LoVo (cell line): ENCODE measurements at places on chromosomes 6 and 20.

- DNase-seq: no peak
Observed at GRCh38 chr20:53660947-53661381, 67.3 kb upstream of the ZNF217 start.

DNA sequence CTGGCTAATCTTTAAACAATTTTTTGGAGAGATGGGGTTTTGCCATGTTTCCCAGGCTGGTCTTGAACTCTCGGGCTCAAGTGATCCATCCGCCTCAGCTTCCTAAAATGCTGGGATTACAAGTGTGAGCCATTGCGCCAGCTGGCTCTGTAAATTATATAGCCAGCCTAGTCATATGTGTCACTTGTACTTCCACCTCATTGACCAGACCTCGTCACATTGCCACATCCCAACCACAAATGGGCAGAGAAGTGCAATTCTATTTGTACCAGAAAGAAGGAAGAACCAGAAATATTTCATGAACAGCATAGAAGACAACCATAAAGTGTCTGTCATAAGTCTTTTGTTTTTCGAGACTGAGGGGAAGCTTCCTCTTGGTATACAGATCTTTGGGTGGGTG lies 304.9 kb upstream of the RNF24 start:
- no peak for DNase-seq

GRCh38 chr6:137913434-137913833 lies 46.4 kb downstream of the TNFAIP3 start:
- no peak for DNase-seq

DNA sequence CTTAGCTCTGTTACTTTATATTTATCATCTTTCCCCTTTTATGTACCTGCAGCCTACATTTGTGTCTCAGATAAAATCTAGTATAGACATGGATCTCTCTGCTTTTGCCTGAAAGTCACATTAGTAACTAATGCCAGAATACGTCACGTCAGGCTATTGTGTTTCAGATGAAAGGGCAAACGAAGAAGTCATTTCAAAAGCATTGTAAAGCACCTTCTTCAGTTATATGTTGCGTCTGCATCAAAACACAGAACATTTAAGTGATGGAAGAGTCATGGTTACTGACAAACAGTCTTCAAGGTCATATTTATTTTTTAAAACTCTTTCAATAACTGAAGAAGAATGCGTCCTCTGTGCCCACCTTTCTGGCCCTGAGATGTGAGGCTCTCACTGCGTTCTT lies 119.1 kb downstream of the SMOC2 start:
- DNase-seq: no peak

GRCh38 chr20:59193325-59193724 lies 29.7 kb downstream of the ZNF831 start:
- DNase-seq: no peak

DNA sequence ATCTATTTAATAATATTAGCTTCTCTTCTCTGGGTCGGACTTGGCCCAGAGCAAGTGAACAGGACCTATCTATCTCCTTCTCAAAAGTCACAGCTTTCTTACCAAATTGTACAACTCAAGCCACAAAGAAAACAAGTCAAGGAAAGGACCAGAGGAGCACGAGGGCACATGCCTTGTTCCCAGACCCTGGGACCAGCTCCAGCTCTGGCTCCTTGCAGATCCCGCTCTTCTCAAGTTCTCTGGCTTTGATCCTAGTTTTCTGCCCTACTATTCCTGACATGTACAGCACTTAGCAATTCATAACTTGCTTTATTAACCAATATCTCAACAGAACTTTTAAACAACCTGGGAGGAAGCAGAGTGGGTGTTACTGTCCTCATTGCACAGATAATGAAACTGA lies 185.9 kb downstream of the ESR1 start:
- no peak for DNase-seq

- DNase-seq: no peak
Observed at GRCh38 chr20:53819973-53820451, 226.4 kb upstream of the ZNF217 start.

GRCh38 chr6:4953440-4953839 lies 50.4 kb downstream of the RPP40 start:
- no peak for DNase-seq

GRCh38 chr6:53731866-53732636 lies 62.8 kb upstream of the LRRC1 start:
- no peak for DNase-seq

- no peak for DNase-seq
Observed at GRCh38 chr6:139777202-139777970, 402.9 kb upstream of the CITED2 start.

- DNase-seq: peak; percentile 50
Observed at GRCh38 chr6:157316871-157317814, 6.2 kb downstream of the TMEM242 start.

DNA sequence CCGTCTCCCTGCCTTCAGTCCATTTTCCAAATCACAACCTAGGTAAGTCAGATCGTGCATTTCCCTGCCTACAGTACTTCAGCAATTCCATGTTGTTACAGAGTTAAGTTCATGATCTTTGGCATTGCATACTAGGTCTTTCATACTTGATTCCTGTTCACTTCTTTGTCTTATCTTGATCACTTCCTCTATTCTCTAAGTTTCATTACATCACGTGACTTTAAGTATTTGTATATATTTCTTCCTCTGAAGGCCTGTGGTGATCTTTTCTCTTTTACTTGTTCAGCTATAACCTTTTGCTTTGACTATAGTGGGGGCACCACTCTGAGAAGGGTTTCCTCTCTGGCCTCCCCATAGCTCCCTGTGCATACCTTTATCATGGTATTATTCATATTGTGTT lies 100.2 kb downstream of the TRMT11 start:
- DNase-seq: no peak

- DNase-seq: no peak
Observed at GRCh38 chr20:23082846-23083552, 3.1 kb downstream of the CD93 start.

DNA sequence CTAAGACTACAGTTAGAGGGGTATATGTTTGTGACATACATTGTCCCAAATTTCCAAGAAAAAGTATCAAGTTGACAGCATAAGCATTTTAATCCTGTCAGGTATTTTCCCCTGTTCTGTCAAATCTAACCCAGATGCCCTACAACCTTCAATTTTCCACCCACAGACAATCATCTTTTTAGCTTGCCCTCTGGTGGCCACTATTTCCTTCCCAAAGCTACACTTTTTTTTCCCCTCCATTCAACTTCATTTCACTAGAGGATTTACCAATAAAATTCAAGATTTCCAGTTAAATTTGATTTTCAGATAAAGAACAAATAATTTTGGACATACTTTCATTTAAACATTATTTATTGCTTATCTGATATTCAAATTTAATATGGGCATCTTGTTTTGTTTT lies 286.6 kb downstream of the TENT5A start:
- peak; percentile 6 for DNase-seq
